ENCODE measurements at places on chromosomes 7 and 10.

DNA sequence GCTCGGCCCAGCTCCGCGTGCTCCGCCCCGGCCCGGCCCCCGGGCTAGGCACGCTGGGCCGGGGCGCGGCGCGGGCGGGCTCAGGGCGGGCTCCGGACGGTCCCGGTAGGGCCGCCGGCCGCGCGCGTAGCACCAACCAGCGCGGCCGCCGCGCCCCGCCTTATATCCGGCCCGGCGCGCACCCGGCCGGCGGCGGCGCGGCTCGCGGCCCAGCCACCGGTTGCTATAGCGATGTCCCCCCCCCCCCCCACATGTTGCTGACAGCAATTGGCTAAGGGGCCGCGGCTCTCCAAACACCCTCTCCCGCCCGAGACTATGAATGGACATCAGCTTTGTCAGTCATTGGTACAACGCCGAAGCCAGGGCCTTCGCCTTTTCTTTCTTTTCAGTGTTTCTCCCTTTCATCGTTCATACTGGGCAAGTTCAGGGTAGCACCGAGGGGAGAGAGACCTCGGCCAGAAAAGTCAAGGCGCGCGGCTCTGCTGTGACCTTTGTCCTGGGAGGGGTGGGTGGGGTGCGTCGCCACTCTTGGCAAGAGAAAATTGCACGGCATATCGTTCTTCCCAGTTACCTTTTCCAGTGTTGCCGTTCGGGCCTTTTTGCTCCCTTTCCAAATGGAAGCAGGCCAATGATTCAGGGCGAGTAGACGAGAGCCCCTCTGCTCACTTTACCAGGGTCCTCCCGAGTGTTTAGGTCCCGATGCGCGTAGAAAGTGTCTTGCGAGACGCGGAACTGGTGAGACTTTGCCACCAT lies 354.2 kb downstream of the DNAJB6 start:
- DNase-seq = no peak

DNA sequence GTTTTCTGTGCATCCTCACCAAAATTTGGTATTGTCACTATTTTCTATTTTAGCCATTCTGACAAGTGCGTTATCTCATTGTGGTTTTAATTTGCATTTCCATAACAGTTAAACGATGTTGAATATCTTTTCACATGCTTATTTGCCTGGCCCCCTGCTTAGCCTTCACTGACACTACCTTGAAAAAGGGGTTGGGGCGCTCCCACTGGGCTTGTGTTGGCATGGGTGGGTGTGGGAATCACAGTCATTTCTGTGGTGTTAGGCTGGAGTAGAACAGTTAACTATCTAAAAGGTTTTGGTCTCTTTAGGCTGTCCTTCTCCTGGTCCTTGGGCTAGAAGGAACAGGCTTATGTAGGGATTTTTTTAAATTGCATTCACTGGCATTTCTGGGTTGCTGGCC lies 72.2 kb upstream of the TMEM140 start:
- DNase-seq = no peak

- no peak for DNase-seq
These were observed 22.2 kb downstream of the PARD3 start for GRCh38 chr10:34792881-34793280.

GRCh38 chr7:151981223-151981622 lies 25.0 kb downstream of the GALNTL5 start:
- no peak for DNase-seq

DNA sequence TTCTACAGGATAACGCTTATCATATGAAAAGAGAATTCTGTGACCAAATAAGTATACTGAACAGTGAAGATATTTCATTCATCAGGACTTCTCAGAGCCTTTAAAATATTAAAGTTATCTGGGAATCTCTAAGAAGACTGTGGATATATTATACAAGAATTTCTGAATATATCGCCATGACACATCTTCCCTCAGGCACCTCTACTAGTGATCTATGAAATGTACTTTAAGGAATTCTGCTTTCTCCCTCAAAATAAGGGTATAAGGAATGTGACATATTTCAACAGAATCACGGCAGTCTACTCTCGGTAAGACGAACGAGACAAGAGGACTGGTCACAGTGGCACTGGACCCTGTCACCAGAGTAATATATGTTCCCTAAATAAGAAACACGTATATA lies 504.2 kb upstream of the PHF14 start:
- no peak for DNase-seq
